H9 (cell line): ENCODE measurements at places on chromosomes 1 and 21.
A peak's percentile ranks its signal among the peaks of the same experiment; 100 is the strongest.

DNA sequence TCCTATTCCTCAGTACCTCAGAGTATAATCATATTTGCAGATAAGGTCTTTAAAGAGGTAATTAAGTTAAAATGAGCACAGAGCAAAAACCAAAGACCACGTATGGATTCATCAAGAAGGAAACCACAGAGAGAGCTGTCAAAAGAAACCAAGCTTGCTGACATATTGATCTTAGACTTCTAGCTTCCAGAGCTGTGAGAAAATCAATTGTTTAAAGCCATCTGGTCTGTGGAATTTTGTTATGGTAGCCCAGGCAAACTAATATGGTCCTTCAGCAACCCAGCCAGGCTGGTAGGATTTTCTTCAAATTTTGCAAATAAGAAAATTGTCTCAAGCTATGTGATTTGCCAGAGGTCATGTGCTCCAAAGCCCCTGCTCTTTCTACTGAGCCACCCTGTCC lies 62.5 kb downstream of the LRIG2 start:
- DNase-seq: no peak
- no peak overlapping the region for H3K27ac ChIP-seq
- H3K4me3 ChIP-seq: no peak overlapping the region
- H3K36me3 ChIP-seq: peaks cover 12% of the 10 kb centered on the region
- H3K4me1 ChIP-seq: no peaks in the 10 kb centered on the region

- no peaks in the 10 kb centered on the region for H3K4me1 ChIP-seq
- H3K27ac ChIP-seq: no peak overlapping the region
- H3K36me3 ChIP-seq: no peaks in the 10 kb centered on the region
- no peak for DNase-seq
- H3K27me3 ChIP-seq: no peaks in the 10 kb centered on the region
- no peak overlapping the region for H3K4me3 ChIP-seq
Measured at GRCh38 chr1:192265516-192266173, 51.1 kb upstream of the RGS21 start.

DNA sequence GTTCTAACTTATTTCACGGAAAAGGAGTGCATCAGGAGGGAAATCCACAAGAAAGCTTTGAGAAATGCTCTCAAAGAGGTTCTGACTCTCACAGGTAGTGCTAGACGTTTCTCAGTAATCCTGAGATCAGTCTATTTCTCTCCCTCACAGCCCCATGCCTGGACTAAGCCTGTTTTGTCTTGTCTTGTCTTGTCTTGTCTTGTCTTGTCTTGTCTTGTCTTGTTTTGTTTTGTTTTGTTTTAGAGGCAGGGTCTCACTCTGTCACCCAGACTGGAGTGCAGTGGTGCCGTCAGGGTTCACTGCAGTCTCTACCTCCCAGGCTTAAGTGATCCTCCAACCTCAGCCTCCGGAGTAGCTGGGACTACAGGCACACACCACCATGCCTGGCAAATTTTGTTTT lies 133.3 kb upstream of the SGIP1 start:
- no peaks in the 10 kb centered on the region; the same call in 1 of the 2 replicates for H3K27me3 ChIP-seq
- no peak overlapping the region for H3K27ac ChIP-seq
- DNase-seq: no peak
- H3K4me1 ChIP-seq: no peaks in the 10 kb centered on the region
- no peak overlapping the region for H3K4me3 ChIP-seq
- H3K36me3 ChIP-seq: no peaks in the 10 kb centered on the region

DNA sequence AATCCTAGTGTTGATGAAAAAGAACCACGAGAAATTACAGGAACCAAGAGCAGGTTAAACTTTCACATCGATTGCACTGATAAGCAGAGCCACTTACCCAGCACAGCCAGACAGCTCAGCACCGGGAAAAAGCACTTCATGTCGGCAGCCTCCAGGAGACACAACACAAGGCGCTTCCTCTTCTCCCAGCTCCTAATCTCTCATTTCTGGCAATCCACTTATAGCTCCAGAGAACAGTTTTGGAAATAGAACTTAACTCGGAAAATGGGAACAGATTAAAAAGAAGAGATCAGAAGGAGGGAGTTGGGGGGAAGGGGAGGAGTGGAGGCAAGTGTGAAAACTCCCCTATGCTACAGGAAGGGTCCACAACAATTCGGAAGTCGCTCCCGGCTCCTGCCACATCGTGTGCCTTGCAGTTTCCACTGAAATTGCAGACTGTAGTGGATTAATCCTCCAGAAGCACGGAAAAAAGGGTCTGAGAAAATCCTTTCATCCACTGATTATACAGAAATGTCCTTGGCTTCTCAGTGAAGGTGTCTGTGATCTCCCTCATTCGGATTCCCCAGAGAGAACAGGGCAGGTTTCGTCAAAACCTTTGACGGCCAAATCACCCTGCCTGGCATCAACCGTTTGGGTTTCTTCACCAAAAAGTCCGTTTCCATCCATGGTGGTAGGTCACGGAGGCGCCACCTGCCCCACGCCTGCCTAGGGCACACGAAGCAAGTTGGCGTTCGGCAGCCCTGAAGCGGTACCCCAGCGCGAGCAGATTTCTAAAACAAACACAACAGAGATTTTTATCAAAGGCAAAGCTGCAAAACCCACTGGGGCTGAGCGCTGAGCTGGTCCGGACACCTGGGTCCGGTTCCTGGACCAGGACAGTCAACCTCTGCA lies 1.1 kb downstream of the IGSF3 start:
- no peak for DNase-seq
- no peaks in the 10 kb centered on the region; the same call in 1 of the 2 replicates for H3K27me3 ChIP-seq
- H3K36me3 ChIP-seq: peaks cover 5% of the 10 kb centered on the region

- no peaks in the 10 kb centered on the region for H3K4me1 ChIP-seq
- H3K36me3 ChIP-seq: peaks cover 18% of the 10 kb centered on the region
- DNase-seq: no peak
- H3K27me3 ChIP-seq: no peaks in the 10 kb centered on the region
- H3K4me3 ChIP-seq: no peak overlapping the region
Measured at GRCh38 chr1:41222496-41222895, 19.6 kb downstream of the SCMH1 start.

GRCh38 chr1:207787776-207788175 lies 35.9 kb downstream of the CD46 start:
- H3K27me3 ChIP-seq: no peaks in the 10 kb centered on the region
- H3K27ac ChIP-seq: no peak overlapping the region
- H3K4me3 ChIP-seq: no peak overlapping the region
- no peaks in the 10 kb centered on the region for H3K4me1 ChIP-seq

DNA sequence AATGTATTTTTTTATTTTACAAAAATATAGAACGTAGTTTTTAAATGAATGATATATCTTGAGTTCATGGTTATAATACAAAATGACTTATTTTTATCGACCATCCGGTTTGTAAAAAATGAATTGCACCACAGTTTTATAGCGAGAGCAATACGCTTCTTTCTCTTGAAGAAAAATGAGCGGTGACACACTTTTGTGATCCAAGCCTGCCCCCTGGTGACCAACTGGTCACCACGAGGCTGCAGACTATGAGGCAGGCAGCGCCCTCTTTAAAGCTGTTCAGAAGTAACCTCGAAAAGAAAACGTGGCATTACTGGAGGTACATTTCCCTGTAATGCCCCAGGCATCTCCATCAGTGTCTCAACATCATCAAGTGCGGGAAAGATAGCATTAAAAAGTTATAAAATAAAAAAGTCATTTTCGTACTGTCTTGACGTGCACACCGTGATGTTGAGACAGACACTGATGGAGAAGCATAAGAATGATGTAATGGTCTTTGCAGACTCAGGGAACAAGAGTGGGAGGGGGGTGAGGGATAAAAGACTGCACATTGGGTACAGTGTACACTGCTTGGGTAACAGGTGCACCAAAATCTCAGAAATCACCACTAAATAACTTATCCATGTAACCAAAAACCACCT lies 734.2 kb upstream of the ADAMTS5 start:
- H3K4me1 ChIP-seq: no peaks in the 10 kb centered on the region
- no peak overlapping the region for H3K4me3 ChIP-seq
- H3K36me3 ChIP-seq: peaks cover 4% of the 10 kb centered on the region; the same call in 1 of the 2 replicates
- H3K27ac ChIP-seq: no peak overlapping the region
- no peaks in the 10 kb centered on the region for H3K27me3 ChIP-seq
- DNase-seq: peak; percentile 71

GRCh38 chr1:59020151-59020997 lies 236.5 kb upstream of the JUN start:
- H3K4me1 ChIP-seq: no peaks in the 10 kb centered on the region; the same call in 1 of the 2 replicates
- H3K4me3 ChIP-seq: no peak overlapping the region
- H3K27ac ChIP-seq: no peak overlapping the region
- no peaks in the 10 kb centered on the region for H3K27me3 ChIP-seq
- peaks cover 12% of the 10 kb centered on the region for H3K36me3 ChIP-seq
- no peak for DNase-seq

GRCh38 chr1:18636596-18637508 lies 6.2 kb downstream of the PAX7 start:
- 0 out of 2 replicates have a peak, but pooled peaks cover 2% of the 10 kb centered on the region for H3K4me1 ChIP-seq
- H3K36me3 ChIP-seq: no peaks in the 10 kb centered on the region; the same call in 2 of the 3 replicates
- peak; percentile 69 for DNase-seq
- H3K4me3 ChIP-seq: peak overlapping the region; percentile 74

DNA sequence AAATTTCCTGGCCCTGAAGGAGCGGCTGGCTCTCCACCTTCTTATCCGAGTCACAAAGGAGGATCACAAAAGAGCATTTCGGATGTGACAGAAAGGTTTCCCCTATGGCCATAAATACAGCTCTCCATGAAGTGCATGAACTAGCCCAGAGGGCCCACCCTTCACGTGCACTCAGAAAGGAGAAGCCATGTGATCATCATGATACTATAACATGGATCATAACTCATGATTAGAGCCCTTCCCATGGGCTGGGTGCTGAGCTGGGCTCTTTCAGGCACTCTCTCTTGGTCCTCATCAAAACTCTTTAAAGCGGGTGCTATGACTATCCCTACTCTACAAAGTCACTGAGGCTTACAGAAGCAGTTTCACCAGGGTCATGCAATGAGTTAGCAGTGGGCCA lies 135.0 kb downstream of the PTPRU start:
- H3K27me3 ChIP-seq: no peaks in the 10 kb centered on the region
- peak; percentile 14 for DNase-seq
- H3K4me1 ChIP-seq: no peaks in the 10 kb centered on the region
- H3K27ac ChIP-seq: no peak overlapping the region
- H3K4me3 ChIP-seq: no peak overlapping the region

GRCh38 chr1:88327391-88328267 lies 356.4 kb upstream of the PKN2 start:
- H3K4me3 ChIP-seq: no peak overlapping the region
- no peak for DNase-seq
- H3K27ac ChIP-seq: no peak overlapping the region
- H3K4me1 ChIP-seq: no peaks in the 10 kb centered on the region; the same call in 1 of the 2 replicates
- no peaks in the 10 kb centered on the region for H3K36me3 ChIP-seq

DNA sequence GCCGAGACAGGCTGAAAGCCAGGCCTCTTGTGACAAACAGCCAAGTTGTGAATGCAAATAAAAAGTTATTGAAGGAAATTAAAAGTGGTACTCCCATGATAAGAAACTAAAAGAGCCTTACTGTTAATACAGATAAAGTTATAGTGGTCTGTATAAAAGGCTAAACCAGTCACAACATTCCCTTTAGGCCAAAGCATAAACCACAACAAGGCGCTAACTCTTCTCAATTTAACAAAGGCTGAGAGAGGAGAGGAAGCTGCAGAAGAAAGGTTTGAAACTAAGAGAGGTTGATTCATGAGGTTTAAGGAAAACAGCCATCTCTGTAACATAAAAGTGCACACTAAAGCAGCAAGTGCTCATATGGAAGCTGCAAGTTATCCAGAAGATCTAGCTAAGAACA lies 10.7 kb downstream of the C1orf105 start:
- H3K4me1 ChIP-seq: no peaks in the 10 kb centered on the region; the same call in 1 of the 2 replicates
- no peak for DNase-seq
- H3K4me3 ChIP-seq: no peak overlapping the region
